ENCODE measurements at places on chromosomes 3 and 15.

- DNase-seq, result peak; percentile 75
Observed at GRCh38 chr3:13015286-13016082, 57.7 kb downstream of the IQSEC1 start.

- no peak for DNase-seq
Observed at GRCh38 chr3:30162579-30162978, 443.8 kb upstream of the TGFBR2 start.

DNA sequence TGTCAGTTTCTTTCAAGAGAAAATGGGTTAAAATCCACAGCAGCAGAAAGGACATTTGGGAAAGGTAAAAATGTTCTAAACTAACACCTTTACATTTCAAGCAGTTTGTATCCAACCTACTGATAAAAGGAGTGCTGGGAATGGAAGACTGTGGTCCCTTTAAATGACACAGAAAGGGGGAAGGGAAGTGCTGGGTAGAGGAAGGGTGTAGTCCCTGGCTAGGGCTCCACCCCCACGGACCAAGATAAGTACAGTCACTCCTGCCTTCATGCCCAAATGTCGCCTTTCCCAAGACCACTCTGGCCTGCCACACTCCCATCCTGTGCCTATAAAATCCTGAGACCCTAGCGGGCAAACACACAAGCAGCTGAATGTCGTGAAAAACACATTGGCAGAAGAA is 350.9 kb upstream of the POU1F1 start:
- no peak for DNase-seq

DNA sequence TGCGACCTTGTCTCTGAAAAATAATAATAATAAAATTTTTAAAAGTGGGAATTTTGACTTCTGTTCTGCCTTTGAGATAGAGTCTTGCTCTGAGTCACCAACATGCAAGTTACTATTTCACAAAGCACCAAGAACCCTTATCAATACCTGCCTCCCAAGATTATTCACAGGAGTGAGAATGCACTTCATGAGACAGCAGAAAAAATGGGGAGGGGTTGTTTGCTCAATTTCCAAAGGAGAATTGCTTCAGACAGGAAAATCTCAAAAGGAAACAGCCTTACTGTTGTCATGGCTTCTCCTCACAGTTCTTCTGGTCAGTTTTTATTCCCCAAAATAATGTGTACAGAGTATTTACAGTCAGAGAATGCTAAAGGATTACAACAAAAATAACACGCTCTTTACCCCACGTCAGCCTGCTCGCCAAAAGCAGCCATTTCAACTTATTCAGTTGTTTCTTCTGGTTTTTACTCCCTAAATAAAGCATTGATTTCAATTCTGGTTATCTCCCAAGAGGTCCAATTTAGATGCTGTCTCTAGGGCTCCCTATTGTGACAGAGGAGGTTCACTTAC is 89.0 kb downstream of the PPCDC start:
- DNase-seq, result peak; percentile 30
